Stimulated activated CD8-positive, alpha-beta memory T cell treated with anti-CD3 and anti-CD28 coated beads, Interleukin-7, amount 100 ng/mL, for 4 hours (primary cell): ENCODE measurements at places on chromosomes 5 and 9.

DNA sequence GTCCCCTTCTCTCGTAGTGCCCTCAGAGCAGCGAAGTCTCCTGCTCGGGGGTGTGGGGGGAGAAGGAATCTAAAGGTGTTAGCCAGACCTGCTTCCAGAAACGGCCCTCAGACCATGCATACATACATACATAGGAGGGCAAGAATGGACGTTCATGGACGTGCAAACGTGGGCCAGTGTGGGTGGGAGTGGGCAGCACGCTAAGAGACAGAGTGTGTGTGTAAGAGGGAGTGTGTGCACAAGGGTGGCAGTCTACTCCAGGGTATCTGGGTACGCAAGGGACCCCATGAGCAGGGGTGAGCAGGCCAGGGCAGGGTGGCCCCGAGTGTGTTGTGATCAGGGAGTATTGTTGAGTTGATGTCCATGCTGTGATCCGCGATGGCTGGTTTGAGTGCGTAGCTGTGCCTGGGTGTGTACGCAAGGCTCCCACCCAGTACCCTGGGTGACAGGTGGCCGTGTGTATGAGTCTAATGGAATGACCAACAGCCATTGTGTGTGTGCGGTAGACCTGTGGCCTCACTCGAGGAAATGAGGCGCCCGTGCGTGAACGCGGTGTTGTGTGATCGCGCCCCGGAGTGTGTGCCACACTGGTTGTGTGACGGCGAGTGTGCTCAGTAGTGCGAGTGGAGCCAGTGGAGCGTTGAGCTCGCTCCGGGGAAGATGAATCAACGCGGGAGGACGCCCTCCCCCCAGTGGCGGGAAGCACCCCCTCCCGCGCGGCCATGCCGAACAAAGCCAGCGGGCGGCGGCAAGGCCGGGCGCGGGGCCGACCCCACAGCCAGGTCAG lies 826 bp downstream of the GPRIN1 start:
- no peak for DNase-seq

DNA sequence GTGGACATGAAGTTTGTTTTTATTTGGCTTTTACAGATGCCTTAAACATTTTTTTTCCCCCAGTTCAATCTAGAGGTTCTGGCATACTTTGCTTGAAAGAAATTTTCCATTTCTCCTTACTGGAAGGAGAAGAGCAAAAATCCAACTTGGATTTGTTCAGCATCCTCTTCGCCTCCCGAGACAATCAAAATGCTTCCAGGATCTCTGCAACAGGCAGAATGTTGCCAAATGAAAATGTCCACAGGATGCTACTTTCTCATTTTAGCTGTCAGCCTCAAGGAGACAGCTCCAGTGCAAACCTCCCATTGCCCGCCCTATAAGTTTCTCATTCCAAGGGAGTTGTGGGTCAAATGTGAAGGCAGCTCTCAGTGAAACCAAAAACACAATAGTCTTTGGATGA lies 1972.1 kb downstream of the MAT2B start:
- DNase-seq, result no peak

DNA sequence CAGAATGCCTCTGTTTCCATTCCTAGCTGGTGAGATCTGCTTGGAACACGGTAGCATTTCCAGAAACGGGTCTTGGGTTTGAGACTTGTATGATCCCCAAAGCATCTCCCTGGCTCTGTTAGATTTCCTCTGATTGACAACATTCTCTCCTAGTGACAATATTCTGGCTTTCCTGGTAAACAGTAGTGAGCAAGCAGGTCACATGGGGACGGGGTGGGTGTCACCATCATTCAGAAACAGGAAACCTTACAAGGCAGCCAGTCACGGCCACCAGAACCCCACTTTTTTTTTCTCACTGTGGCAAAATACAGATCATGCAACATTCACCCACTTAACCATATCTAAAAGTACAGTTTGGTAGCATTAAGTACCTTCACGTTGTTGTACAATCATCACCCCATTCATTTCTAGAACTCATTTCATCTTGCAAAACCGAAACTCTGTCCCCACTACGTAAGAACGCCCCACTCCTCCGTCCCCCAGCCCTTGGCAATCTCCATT lies 90.1 kb upstream of the LMX1B start:
- DNase-seq, result no peak

GRCh38 chr9:99966716-99967115 lies 60.3 kb downstream of the STX17 start:
- DNase-seq, result no peak

GRCh38 chr9:136190237-136190601 lies 14.7 kb downstream of the LHX3 start:
- DNase-seq, result no peak

- DNase-seq, result no peak
Observed at GRCh38 chr9:122387536-122387935, 16.7 kb downstream of the PTGS1 start.

GRCh38 chr9:137387114-137387890 lies 35.7 kb downstream of the EXD3 start:
- DNase-seq, result no peak

DNA sequence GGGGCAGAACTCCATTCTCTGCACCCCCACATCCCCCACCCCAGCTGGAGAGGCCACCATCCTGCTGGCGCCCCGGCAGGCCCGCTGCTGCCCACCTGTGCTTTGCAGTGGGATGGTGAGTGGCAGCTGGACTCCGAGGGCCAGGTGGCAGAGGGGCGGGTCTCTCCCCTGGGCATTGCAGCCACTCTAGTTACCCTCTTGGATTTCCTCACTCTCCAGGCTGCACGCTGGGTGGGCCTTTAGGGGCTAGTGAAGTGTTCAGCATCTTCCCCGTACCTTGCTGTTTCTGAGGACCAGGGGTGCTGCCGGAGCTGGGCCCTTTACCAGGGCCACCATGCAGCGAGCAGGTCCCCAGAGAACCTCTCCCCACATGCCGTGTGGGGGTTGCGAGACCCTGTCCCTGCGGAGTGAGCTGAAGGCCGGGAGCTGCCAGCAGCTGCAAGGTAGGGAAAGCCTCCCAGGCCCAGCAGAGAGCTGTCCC lies 88.4 kb upstream of the SH3PXD2B start:
- no peak for DNase-seq

- no peak for DNase-seq
Observed at GRCh38 chr9:98438666-98439065, 183.2 kb upstream of the TBC1D2 start.

DNA sequence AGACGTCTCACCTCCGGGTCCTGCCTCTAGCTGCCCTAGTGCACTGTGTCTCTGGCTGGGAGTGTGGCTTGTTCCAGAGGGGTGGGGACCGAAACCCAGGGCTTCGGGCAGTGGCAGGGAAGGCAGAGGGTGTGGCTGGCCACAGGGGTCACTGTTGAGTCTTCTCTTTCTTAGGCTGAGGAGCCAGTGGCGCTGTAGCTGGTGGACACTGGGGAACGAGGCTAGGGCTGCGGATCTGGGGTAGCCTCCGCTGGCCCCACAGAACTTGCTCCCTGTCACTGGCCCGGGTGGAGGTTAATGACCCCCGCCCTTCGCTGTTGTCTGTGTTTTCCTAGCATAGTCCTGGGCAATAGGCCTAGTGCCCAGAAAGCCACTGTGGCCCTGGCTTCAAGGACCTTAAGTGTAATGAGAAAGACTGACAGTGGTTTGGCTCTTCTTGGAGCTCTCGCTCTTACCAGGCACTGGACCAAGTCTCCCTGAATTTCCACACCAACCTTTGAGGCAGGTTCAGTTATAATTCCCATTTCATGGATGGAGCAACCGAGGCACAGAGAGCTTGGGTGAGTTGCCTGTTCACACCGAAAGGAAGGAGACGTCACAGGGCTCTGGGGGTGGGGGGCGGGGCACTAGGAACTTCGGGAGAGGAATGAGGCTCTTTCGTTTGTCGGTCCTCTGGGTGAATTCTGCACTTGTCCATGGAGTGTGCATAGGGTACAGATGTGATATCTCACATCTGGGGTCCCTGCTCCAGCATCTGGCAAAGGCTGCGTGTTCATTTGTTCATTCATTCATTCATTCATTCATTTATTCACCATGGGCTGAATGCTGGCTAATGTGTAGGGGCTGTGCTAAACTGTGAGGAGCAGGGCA lies 4.8 kb upstream of the IER5L start:
- no peak for DNase-seq

DNA sequence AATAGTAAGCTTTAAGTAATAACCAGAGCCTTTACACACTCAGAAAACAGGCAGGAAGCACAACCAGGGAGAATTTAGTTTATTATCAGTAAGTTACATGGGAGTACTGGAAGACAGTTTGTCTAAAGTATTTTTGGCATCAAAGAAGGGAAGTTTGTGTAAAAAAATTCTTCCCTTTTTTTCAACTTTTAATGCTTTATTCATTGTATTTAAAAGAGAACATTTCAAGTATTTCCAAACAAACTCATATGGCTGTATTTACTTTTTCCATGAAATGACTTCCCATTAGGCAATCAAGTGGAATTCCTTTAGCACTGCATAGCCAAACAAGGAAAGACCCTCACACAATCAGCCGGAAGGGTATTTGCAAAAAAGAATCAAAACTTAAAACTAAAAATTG lies 26.7 kb downstream of the RNF145 start:
- DNase-seq, result no peak

DNA sequence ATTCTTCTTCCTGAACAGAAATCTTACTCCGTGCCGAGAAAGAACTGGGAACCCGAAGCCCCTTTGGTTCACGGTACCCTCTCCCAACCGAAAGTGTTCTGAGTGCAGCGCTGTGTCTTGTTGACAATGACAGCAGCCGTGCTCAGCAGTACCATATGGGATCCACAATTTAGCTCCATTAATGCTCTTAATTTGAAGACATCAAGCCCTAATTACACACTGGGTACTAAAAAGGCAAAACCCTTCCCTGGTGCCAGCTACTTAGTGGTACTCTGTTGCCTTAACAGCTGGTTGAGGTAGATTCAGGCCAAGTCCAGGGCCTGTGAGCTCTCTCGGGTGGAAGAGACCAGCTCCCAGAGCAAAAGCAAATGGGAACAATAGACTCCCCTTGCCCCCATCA lies 24.5 kb downstream of the DDX31 start:
- DNase-seq, result no peak

GRCh38 chr9:72188232-72188631 lies 39.0 kb downstream of the GDA start:
- DNase-seq, result no peak

GRCh38 chr5:72559866-72560766 lies 52.9 kb upstream of the ZNF366 start:
- no peak for DNase-seq

DNA sequence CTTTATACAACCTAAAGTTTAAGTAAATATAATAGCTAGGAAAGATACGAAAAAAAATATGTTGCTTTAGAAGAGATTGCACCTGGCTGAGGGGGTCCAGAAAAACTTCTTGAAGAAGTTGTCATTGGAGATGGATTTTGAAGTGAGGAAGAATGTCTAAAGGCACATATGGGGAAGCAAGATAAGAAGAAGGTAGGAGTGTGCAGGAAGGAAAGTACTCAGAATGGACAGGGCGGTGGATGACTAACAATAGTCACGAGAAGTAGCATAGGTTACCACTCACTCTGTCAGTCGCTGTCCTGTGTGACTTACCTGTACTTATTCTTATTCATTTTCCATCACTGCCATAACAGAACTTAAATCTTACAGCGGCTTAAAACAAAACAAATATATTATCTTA lies 251.6 kb downstream of the GRIA1 start:
- DNase-seq, result no peak

DNA sequence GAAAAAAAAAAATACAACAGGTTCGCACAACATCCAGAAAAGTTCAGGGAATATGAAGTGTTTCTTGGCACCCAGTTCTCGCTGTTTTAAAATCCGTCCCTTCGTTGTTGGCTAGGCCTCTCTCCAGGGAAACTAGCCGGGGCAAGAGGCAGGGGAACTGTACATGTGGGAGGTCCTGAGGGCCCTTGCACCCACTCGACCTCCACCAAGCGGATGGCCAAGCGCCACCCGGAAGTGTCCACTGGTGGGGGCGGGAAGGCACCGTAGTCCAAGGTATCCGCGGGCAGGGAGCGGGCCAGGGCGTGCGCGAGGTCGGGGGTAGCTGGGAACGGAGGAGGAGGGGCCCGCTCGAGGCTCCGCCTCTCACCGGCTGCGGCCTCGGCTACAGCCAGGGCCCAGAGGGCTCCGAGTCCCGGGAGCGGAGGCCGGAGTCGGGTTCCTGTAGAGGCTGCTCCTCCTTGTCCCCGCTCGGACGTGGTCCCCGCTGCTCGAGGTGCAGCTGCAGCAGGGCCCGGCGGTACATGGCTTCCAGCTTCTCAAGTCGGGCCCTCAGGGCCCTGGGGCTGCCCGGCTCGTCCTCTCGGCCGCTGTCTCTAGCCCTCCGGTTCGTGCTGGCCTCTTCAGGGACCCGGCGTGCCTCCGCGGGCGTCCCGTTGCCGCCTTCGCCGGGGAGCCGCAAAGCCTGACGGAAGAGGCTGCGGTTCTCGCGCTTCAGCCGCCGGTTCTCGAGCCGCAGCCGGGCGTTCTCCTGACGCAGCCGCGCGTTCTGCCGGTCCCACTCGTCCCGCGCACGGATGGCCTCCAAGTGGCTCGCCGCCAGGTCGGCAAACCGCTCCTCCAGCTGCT lies 720 bp downstream of the TUSC1 start:
- no peak for DNase-seq
